Brain microvascular endothelial cell (primary cell): ENCODE measurements at places on chromosomes 7 and 10.

GRCh38 chr10:113517901-113518260 lies 35.0 kb upstream of the HABP2 start:
- DNase-seq: no peak

DNA sequence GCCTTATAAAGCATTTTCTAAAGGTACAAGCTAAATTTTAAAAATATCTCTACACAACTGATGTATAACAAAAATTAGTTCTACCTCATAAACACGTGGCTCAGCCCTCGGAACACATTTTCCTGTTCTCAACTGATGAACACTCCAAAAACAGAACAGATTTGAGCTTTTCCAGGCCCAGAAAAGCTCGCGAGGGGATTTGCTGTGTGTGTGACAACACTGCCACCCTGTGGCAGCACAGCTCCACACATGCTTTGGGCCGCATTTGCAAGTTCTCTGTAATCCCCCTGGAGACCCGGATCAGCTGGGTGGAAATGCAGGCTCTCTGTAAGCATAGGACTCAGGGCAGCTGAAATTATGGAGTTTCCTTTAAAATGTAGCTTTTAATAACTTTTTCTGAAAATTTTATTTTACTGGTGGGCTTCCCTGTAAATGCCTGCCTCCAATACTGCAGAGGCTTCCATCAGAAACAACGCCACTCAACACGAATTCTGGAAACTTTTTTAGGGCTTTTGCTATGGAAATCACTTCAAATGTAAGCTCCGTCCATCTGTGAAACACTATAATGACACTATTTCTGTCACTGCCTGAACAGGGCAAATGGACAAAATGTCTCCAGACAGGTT lies 155.5 kb downstream of the COBL start:
- DNase-seq: peak; percentile 33

DNA sequence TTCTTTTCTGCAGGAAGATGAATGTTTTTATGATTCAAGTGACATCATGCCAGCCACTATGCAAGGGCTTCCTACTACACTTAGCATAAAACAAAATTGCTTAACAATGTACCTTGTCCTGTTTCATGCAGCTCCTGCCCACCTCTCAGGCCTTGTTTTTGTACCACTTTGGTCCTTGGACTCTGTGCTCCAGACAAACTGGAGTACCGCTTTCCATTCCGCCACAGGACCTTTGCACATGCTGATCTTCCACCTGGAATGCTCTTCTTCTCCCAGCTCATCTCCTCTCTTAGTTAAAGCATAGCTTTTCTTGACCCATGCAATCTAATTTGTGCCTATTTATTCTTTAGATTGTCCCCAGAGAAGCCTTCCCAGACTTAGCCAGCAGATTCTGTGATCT lies 77.5 kb upstream of the STK17A start:
- DNase-seq: no peak

DNA sequence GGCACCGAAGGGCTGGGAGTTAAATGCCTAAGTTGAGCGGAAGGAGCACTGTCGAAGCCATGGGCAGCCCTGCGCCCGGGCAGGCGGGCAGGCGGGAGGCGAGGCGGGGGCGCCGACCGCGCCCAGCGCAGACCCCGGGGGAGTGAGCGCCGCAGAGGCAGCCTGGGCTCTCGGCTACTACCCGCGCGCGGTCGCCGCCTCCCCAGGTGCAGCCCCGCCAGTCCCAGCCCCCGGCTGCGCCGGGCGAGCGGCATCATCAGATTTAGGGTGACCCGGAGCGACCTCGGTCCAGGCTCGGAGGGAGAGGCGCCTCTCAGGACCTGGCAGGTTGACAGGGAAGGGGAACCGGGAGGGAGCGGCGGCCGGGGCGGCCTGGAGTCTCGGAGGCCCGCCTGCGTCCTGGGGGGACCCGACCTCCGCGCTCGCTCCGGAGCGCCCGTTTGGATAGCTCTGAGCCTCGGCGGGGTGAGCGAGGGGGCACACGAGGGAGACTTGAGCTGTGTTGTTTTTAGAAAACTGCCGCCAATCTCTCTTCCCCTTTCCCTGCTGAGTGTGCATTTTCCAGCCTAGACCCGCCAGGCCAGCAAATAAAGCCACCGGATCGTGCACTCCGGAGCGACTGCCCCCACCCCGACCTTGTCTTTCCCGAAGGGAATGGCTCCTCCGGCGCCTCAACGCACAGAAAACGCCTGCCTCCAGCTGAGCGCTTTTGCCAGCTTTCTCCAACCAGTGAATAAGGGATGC lies 2.3 kb upstream of the NRP1 start:
- DNase-seq: peak; percentile 51

- DNase-seq: no peak
These were observed 284.7 kb downstream of the BICC1 start for GRCh38 chr10:58797356-58797755.

- DNase-seq: peak; percentile 26
These were observed 2.2 kb downstream of the OPTN start for GRCh38 chr10:13102002-13102794.

GRCh38 chr10:61063901-61064300 lies 119.9 kb upstream of the RHOBTB1 start:
- no peak for DNase-seq

GRCh38 chr7:45889367-45890067 lies 1.2 kb downstream of the IGFBP1 start:
- no peak for DNase-seq

- DNase-seq: no peak
These were observed 59.7 kb downstream of the LCOR start for GRCh38 chr10:96891840-96892239.

GRCh38 chr7:2658941-2659340 lies 27.2 kb downstream of the TTYH3 start:
- DNase-seq: no peak

DNA sequence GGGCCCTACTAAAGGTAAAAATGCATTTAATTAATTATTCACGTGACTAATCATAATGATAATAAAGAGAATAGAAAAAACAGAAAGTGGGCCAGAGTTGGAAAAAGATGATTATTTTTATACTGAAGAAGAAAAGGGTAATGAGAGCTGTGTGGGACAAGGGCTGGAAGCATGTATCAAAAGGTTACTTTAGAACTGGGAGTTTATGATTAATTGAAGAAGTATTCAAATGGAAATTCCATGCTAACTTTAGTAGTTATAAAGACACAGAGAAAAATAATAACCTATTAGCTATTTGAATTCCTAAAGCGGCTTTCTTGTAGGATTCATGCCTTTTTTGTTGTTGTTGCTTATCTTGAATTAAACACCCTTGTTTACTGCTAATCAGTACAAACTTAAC lies 49.9 kb downstream of the MKX start:
- no peak for DNase-seq

GRCh38 chr7:132569884-132570614 lies 6.2 kb downstream of the PLXNA4 start:
- no peak for DNase-seq

- peak; percentile 86 for DNase-seq
These were observed 62.2 kb upstream of the TARP start for GRCh38 chr7:38335492-38336147.

DNA sequence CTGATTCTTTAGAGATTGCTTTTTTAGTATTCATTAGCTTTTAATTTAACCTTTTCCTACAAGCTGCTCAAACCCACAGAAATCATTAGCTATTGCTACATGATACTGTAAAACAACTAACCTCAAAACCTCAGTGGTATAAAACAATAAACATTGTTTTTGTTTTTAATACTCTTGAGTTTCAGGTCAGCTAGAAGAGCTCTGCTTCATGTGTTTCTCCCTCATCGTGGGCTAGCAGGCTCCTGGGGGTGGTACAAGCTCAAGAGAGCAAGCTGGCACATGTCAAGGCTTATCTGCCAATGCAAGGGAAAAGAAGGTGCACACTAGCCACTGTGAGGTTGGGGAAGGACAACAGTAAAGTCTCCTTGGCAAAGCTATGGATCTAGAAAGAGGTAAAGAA lies 232.9 kb upstream of the PHF14 start:
- DNase-seq: no peak

GRCh38 chr10:109914966-109915365 lies 8.3 kb downstream of the XPNPEP1 start:
- peak; percentile 82 for DNase-seq

DNA sequence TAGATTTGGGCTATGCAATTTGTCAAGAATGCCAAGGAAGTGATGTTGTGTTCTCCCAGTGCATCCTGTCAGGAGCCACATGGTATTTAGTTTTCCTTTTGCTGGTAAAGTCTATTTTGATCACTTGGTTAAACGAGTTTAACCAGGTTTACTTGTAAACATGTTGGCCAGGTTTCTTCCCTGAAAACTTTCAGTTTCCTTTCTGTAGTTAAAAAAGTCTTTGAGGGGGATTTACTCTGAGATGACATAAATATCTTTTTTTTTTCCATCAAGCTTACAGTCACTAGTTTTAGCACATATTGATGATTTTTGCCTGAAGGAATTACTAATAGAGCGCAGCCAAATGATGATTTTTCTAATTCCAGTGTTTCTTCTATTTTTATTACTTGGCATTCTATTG lies 320.5 kb downstream of the PHF14 start:
- DNase-seq: no peak

DNA sequence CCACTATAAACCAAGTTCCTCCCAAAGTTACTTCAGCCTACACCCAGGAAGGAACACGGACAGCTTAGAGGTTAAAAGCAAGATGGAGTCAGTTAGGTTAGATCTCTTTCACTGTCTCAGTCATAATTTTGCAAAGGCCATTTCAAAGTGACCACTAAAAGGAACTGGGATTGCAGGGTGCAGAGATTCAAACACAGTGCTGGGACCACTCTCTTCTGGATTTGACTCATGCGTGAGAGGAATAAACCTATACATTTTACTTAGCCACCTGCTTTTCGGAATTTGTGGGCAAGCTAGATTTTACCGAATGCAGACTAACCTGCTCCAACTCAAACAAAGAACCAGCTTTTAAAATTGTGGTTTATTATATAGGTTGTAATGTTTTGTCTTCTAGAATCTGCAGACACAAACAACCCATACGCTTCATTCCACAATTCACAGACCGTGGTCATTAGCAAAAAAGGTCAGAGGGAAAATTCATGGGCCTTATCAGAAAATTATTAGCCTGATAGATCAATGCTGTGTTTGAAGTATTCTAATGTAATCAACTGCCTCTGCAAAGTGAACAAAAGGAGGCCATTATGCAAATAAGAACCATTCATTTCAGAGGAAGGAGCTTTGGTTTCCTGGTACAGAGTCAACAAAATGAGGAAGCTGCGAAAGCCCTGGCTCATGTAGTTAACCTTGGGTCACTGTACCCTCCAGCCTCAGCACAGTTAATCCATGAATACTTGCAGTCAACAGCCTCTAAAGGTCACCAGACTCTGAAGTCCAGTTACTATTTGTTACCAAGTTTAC lies 342.7 kb upstream of the KLF6 start:
- no peak for DNase-seq

GRCh38 chr10:107244122-107244521 lies 79.6 kb upstream of the SORCS1 start:
- no peak for DNase-seq

- no peak for DNase-seq
These were observed 73.9 kb upstream of the KAT6B start for GRCh38 chr10:74752371-74753040.

- DNase-seq: no peak
These were observed 123.5 kb upstream of the AGR3 start for GRCh38 chr7:17005271-17005670.

- DNase-seq: no peak
These were observed at the start of gene GIMAP7 for GRCh38 chr7:150514748-150515222. GIMAP7 (plus strand) TSS chr7:150514872; CDS start chr7:150519975, 5,103 bp downstream.

- DNase-seq: no peak
These were observed 59.4 kb downstream of the HTR7 start for GRCh38 chr10:90798482-90798881.

GRCh38 chr7:90833443-90833842 lies 237.3 kb downstream of the CDK14 start:
- no peak for DNase-seq

- DNase-seq: no peak
These were observed 537 bp downstream of the SH3PXD2A start for GRCh38 chr10:103854686-103855391.

DNA sequence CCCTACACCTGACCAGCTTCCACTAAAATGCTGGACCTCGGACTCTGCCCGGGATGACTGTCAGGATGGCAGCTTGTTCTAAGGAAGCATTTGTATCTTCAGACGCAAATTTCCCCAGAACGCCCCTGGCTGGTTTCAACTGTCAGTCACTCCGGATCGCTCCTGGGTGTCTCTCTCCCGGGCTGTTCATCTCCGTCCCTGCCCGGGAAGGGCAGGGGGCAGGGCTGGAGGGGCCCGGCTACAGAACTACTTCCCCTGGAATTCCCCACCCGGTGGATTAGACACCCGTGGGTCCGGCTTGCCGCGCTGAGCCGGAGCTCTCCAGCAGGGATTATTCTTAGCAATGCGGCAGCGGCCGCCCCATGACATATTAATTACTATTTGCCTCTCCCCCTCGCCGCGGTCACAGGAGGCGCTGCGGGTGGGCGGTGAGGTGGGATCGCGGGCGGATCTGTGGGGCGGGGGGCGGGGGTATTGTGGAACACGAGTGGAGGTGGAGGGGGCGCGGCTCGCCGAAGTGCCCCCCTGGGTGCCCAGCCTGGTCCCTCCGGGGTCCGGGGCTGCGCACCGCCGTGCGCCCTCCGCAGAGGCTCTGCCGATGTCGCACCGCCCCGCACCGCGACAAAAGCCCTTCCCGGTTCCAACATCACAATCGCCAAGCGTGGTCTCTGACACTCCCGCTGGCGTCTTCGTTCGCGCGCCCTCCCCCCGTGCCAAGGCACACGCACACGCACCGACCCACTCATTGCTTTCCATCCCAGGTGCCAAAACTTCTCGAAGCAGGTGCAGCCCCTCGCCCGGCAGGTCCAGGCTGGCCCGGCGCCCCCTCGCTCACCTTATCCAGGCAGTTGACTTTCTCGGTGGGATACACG lies 276.1 kb upstream of the NEBL start:
- no peak for DNase-seq

DNA sequence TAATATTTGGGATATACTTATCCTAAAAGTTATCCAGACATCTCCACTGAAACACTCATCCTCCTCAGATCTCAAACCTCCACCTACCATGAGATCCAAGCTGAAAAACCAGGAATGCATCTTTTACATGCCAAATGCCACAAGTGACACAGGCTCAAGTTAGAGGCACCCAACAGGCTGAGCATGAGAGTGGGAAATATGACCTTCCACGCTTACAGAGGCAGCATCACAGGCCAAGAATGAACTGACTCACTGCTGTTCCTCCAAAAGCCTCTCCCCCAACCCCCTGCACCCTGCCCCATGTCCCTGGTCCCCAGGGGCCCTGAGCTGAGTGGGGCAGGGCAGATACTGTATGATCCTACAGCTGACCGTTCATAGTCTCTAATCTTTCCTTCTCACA lies 4.8 kb upstream of the MTPAP start:
- peak; percentile 86 for DNase-seq

GRCh38 chr7:69922026-69922803 lies 323.9 kb downstream of the AUTS2 start:
- no peak for DNase-seq

GRCh38 chr10:49572594-49573114 lies 33.7 kb upstream of the ERCC6 start:
- no peak for DNase-seq

DNA sequence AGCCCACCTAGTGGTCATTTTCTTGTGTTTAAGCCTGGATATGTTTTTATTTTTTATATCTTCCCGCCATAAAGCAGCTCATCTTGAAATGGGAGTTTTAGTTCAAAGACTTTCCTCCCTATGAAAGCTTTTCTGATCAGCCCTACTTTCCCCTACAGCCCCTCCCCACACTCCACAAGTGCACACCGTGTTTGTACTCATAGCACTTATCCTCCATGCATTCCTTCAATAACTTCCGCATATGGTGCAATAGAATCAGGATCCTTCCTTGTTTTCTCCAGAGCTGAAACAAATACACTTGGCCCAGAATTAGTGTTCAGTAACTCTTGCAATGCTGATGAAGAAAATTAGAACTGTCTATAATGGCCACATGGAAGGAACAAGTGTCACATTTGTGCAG lies 235.9 kb downstream of the KCNMA1 start:
- DNase-seq: no peak
